ENCODE measurements at places on chromosomes 3 and 15. TPM values are rescaled to one million over a fixed set of nuclear protein-coding genes. Genes with fewer than 3 reads are reported as not detected.

GRCh38 chr3:190825386-190826016 lies 37.0 kb downstream of the GMNC start:
- no peak for DNase-seq

DNA sequence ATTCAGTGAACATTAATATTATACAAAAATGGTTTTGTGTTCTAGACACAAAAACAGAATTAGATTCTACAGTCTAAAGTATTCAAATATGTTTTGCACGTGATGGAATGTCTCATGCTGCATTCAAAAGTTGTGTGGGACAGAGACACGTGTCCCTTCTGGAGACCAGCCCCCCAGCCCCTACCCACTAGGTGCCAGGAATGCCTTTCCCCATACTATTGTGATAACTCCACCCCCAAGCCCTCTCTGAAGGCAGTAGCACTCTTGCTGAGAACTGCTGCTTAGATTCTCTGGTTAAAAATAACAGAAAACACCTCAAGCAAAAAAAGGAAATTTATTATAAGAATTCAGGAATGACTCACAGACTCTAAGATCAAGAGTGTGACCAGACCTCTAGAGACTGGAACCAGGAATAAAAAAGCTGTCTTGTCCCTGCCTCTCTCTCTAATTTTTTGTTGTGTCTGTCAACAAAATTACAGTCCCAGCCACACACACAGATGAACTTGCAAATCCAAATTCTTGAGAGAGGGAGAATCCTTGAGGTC lies 57.7 kb downstream of the PXYLP1 start:
- DNase-seq = no peak

DNA sequence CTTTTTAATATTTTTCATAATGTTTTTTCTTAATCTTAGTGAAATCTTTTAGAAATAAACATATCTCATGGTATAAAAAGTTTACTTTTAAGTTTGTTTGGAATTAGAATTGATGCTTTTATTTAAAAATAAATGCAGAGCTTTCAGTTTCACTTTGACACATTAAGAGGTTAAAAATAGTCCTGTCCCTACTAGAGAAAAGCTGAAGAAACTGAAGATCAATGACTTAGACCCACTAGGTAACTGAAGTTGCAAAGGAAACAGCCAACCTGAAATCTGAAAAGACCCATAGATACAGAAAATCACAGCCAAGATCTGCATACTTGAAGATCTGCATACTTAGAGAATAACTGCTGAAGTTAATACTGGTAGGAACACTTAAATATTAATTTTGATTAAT lies 237.6 kb downstream of the RAP2B start:
- DNase-seq = no peak

- no peak for DNase-seq
Observed at GRCh38 chr15:80450811-80451321, 46.7 kb downstream of the ARNT2 start.

DNA sequence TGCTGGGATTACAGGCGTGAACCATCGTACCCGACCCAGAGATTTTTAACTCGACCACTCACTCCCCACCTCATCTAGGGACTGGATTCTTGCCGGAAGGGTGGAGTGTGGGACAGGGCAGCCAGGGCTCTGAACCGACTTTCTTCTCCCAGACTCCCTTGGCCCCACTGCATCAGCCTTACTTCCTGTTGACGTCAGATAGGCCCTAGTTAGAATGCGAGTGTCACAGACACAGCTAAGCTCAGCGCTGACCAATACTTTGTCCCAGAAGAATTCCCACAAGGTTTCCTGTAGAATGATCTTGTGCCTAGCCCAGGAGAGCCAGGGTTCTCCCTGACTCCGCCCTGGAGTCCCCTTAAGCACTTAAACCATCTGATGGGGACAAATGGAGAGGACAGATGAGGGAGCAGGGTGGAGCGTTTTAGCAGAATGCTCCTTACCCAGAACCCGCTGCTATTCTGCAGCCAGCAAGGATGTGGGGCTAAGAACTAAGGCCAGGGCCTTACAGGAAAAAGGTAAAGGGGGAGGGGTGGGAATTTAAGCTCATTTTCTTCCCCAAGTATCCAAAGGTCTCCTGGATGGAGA lies 5.8 kb upstream of the TUSC2 start:
- DNase-seq = no peak

The PIK3CB gene
- total RNA-seq = 21.7 TPM

The STOML1 gene
- total RNA-seq = 7.2 TPM

DNA sequence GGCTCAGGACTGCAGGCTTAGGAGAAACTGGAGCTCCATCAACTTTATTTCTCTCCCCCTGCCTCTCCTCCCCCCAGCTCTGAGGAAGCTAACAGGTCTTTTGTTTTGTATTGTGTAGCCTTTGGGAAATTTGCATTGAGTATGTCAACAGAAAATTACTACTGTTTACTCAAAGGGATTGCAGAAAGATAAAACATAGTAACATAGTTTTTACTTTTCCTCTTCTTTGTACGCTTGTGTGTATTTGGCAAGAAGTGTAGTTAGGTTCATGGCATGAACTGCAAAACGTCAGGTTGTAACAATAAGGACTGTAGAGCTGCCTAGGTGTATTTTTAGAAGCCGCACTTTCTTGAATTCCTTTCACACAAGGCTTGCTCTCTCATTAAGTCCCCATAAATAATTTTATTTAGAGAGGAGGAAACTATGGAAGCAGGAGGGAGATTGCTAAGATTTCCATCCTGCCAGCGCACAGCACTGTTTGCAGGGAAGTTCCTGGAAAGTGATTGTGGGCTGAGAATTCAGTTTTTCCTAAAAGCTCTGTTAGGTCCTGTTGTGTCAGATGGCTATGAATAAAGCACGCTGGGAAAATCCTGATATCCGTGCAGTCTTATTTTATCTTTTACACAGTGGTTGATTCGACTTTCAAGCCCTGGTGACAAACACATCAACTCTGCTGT lies 21.1 kb upstream of the SATB1 start:
- no peak for DNase-seq

DNA sequence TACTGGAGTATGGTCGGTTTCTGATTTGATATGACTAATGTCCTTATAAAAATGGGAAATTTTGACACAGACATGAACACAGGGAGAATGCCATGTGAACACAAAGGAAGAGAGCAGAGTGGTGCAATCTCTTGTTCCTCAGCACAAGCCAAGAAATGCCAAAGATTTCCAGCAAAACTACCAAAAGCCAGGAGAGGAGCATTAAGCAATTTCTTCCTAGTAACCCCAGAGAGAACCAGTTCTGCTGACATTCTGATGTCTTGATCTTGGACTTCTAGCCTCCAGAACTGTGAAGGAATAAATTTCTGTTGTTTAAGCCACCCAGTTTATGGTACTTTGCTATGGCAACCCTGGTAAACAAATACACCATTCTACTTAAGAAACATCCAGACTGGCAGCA lies 227.8 kb upstream of the MRPL3 start:
- DNase-seq = no peak

The FILIP1L gene
- total RNA-seq = 0.09 TPM

- no peak for DNase-seq
Observed at GRCh38 chr3:140433431-140433830, 244.4 kb upstream of the TRIM42 start.

The IMPG2 gene
- 0.45 TPM for total RNA-seq

GRCh38 chr3:43105596-43106292 lies at the start of gene POMGNT2:
Gene POMGNT2, minus strand, starts transcription at chr3:43106079. Its CDS starts 24,648 bp downstream, at chr3:43081431.
- DNase-seq = peak; percentile 90

DNA sequence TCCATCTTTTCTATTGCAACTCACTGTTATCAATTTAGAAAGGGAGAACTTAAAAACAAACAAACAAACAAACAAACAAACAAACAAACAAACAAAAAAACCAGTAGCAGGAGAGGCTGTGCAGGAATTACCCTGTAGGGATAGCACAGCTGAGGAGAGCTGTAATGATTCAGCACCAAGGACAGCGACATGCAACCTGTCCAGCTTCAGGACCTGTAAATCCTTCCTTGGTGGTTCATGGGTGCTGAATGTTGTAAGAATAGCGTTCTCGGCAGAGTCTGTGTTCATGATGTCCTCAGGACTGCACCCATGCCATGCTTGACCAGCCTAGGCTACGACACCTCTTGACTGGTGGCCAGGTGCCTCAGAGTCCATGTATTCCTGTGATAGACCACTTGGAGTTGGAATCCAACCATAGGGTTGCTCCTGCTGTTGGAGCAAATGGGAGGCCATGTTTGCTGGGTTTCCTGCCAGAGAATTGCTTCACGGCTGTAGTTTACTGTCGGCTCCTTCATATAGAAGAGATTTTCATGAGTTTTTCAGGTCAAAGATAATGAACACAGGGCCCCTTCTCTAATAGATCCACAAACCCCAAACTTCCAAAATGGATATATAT lies 65.9 kb downstream of the CACNA2D3 start:
- peak; percentile 17 for DNase-seq

The TJP1 gene
- total RNA-seq = 0.30 TPM

GRCh38 chr3:105527949-105528348 lies 161.2 kb downstream of the ALCAM start:
- peak; percentile 6 for DNase-seq

DNA sequence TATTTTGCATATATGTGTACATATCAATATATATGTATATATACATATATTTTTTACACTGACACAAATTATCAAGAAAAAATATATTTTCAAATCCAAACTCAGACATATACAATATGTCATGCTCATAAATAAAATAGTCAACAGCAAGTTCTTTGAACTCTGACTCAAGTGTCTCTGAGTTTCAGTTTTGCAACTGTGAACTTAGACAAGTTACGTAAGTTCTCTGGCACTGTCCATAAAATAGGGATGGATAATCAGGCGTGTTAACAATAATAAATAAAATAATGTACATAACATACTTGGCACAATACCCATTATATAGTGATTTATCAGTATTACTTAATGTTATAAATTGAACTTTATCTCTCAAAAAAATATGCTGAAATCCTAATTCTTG lies 12.1 kb upstream of the XRN1 start:
- DNase-seq = no peak

GRCh38 chr3:122092460-122093165 lies 37.5 kb downstream of the CD86 start:
- DNase-seq = peak; percentile 65

The SYNPR gene
- not detected for total RNA-seq

GRCh38 chr3:194137008-194137505 lies 1.1 kb downstream of the HES1 start:
- no peak for DNase-seq

- no peak for DNase-seq
Observed at GRCh38 chr3:126541628-126542339, 16.9 kb downstream of the C3orf22 start.

GRCh38 chr15:31516440-31516839 lies 189.8 kb downstream of the KLF13 start:
- no peak for DNase-seq

DNA sequence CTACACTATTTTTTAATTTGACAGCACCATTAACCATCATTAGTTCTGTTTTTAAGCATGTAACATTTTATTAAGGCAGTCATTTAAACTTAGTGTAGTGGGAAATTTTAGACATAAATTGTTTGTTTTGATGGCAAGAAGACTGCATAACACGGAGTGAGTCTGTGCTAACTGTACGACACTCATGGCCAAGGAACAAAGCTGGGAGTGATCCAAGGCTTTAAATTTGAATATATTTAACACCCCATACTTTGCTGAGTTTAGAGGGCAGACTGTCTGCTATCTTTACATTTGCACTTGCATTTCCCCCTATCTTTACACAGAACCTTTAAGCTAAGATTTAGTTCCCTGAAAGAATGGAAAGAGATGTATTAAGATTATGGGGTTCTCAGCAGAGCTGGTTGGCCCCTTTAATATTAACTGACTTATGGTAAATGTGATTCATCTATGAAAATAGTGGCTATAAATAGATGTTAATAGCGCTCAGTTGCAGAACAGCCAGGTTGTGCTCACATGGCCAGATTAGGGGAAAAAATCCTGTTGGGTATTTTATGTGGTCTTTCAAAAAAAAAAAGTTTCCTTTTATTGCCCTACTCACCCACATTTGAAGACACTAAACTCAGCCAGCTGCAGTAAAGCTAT lies 120.7 kb downstream of the CMSS1 start:
- DNase-seq = no peak

All from activated naive CD4-positive, alpha-beta T cell treated with anti-CD3 and anti-CD28 coated beads, Interleukin-2, amount 50 U/mL, for 72 hours (primary cell).